Esophagus muscularis mucosa (tissue), 4 donors: ENCODE measurements at places on chromosomes 12 and 14.

DNA sequence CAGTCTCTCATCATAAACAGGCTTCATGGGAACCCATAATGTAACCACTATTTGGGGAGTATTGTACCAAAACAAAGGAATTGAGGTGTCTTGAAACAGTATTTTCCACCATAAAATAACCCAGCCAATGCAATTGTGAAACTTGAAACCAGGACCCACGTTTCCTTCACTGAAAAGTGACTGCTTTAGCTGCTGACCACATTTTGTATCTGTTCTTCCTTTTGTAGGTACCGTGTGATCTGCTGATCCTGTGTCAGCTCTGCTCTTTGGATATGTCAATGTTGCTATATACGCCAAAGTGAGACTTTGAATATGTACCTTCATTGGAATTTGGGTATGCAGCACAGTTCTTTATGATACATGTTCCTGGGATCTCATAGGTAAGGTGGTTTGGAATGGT lies 95.1 kb upstream of the CNTN1 start:
- no peak for DNase-seq

DNA sequence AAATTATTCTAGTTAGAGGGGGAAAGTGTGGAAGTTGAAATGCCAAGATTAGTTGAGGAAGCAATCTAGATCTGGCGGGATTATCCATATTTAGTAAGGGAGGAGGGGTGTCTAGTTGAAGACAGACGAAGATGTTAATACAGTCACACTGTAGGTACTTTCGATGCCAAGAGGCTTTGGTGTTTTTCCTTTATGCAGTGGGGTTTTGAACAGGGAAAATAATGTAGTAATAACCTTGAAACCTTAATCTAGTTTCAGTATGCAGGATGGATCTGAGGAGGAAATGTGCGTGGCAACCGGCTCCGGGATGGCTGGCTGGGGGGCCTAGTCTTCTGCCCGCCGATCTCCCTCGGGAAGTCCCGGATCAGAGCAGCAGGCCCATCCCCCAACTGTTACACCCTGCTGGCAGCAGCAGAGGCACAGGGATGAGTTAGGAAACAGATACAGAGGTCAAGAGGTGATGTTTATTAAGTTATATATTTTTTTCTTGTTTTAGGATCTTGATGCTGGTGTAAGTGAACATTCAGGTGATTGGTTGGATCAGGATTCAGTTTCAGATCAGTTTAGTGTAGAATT lies 27.4 kb downstream of the MDM2 start:
- DNase-seq, result no peak

DNA sequence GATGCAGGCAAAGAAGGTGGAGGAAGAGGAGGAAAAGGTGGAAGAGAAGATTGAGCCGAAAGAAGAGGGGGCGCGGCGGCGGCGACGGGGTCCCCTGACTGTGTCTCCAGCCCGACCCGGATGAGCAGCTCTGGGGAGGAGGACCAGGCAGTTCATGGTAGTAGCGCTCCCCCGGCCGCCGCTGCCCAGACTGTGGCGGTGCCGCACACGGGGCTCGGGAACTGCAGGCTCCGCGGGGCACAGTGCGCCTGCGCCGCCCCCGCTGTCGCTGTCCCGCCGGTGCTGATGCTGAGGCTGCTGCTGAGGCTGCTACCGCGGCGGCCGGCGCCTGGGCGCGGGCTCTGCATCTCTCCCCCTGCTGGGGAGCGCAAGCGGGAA lies at the start of gene KCNH5:
Gene KCNH5 (minus strand): TSS at position 225 of the 378 bp plus-strand sequence. CDS start 272 bp downstream, outside the sequence.
- DNase-seq, result no peak

DNA sequence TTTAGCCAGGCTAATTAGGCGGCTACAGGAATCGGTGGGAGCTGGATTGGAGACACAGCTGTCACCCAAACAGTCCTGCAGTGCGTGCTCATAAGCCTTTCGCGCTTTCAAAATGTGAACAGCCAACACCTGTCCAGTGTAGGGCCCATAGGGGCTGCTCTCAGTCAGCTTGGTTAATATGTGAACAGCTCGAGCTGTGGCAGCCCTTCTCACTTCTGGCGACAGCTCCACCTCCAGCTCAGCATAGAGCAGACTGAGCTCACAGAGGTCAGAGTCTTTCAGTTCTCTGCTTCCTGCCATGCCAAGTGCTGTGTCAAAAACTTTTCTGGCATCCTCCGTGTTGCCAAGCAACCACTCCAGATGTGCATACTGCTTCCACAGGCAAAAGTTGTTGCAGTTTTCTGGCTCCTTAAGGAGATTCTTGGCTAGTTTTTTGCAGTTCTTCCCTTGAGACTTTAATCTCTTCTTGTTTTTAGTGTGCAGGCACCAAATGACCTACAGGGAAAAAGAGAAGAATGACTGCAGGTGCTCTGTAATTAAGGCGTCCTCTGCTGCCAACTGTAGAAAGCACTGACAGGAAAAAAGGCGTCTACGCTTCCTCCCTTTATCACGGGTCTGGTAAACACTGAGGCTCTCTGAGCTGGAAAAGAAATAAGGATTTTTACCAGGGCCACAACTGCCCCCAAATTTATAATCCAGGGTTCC lies 32.5 kb downstream of the PSMC1 start:
- DNase-seq, result no peak

GRCh38 chr12:40194846-40195245 lies 30.0 kb upstream of the LRRK2 start:
- DNase-seq, result no peak

DNA sequence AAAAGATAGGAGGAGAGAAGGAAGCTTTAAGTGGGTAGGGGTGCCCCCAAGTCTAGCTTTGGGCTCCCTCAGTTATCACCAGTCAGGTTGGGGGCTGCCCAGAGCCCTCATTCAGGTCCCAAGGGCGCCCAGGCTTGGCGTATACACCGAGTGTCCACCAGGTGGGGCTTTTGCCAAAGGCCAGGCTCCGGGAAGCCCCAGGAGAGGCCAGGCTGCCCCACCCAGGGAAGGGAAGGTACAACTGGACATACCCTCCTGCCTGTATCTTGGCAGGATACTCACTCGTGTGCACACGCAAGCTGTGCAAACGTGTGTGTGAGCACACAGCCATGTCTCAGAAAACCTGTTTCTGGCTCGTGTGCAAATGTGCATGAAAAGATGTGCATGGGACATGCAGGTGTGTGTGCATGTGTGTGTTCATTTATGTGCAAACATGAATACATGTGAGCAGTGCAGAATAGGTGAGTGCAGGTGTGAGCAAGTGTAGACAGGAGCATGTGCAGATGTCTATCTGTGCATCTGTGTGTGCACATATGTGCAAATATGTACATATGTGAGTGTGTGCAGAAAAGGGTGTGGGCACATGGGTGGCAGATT lies 103.9 kb upstream of the MYL2 start:
- DNase-seq, result no peak

DNA sequence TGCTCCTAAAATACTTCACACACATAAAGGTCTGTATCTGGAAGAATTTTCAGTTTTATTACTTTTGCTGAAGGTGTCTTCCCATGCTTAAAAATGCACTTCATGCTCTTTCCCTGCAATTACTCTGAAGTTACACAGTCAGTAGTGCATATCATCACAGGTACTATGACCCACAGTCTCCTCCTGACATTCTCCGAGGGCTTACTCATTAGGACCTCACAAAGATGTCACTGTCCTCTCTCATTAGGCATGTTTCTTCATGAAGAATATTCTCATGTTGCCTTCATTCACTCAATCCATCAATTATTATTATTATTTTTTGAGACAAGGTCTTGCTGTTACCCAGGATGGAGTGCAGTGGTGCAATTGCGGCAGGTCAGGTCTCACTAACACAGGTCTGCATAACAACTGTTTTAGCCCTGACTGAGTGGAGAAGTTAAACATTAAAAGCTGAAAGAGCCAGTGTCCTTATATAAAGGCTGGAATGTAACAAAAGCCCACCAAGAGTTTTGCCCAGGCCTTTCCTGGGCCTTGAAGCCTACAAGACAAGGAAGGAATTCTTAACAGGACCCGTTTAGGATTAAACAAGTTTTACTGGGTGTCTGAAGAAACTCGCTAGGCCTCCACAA lies 119.5 kb upstream of the WSCD2 start:
- peak; percentile 45 for DNase-seq

DNA sequence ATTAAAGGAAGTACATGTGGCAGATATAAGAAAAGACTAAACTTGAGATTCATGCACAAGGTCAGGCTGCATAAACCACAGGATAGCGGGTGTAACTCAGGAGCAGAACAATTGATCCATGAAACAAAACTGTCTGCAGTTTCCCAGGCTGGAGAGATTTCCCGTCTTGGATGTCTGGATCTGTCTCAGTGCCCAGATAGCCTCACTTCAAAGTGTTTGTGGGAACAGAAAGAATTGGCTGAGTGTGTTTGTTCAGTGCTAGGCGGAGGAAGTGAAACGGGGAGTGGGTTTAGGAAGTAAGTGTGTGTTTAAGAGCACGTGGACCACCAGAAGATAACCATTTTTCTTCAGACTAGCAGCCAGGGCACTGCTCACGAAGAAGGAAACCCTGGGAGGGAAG lies 1.4 kb upstream of the RNASE10 start:
- DNase-seq, result no peak

- DNase-seq, result no peak
Measured at GRCh38 chr12:125989696-125990095, 924.5 kb downstream of the AACS start.

DNA sequence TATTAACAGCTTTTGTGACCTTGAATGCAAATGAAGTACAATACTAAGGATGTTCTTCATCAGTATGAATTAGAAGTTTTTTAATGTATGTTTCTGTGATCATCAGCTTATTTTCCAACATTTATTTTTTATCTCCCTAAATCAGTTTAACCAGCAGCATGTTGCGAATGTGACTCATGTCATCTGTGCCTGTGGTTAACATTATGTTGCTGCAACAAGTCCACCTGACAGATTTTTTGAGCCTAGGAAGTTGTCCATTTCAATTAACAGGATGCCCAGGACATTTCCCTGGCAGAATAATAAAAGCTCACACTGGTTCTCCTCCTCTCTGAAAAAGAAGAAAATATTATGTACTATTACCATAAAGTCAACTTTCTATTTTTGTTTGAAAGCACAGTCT lies 155.5 kb downstream of the SYT1 start:
- no peak for DNase-seq

GRCh38 chr12:84172823-84173424 lies 739.7 kb downstream of the SLC6A15 start:
- no peak for DNase-seq

GRCh38 chr14:74571441-74571841 lies 40.6 kb downstream of the LTBP2 start:
- no peak for DNase-seq

- no peak for DNase-seq
Measured at GRCh38 chr12:121958541-121959240, 40.3 kb downstream of the CFAP251 start.

DNA sequence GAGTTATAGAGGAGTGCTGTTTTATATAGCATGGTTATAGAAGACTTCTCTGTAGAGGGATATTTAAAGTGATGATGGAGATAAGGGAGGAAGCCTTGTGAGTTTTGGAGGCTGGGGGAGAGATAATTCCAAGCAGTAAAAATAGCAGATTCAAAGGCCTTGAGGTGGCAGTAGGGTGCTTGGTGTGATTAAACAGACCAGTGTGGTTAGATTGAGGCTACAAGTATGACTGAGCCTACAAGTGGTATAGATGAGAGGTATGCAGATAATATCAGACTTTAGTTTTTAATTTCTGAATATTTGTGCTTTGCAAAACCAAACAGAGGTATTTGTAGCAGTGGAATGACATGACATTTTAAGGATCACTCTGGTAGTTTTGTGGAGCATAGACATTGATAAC lies 20.3 kb downstream of the FANCM start:
- DNase-seq, result no peak

- DNase-seq, result no peak
Measured at GRCh38 chr14:92323011-92323915, at the start of gene SLC24A4. Gene SLC24A4, plus strand, starts transcription at chr14:92323165. Its CDS starts 666 bp downstream, at chr14:92323831.

DNA sequence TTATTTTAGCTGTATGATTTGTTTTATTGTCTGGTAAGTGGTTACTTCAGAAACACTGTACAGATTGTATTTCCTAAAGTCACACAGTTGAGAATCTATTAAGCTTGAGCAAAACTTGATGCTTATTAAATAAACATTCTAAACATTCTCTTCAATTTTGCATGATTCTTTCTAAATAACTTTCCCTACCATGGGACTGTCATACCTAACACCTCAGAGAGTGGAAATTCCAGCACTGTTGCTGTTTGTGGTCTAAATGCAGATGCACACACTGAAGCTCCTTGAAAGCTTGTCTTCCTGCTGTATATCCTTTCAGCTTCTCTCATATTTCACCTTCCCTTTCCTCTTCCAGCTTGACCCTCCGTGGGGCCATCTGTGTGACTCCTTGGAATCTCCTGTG lies 392.0 kb downstream of the LRIG3 start:
- DNase-seq, result no peak

DNA sequence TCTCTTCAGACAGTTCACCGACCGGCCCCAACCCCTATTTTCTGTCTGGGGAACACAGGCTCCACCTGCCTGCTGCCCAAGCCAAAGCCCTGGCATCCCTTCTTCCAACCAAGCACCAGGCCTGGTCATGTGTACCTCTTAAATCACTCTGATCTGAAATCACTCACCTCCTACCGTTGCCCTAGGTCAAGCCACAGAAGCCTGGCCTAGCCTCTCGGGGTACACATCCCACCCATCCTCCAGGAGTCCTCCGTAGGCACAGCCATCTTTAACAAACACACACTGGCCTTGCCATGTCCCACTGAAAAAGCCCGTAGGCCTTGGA lies 81.8 kb downstream of the IRF2BPL start:
- no peak for DNase-seq

- DNase-seq, result no peak
Measured at GRCh38 chr14:32023540-32023939, 53.6 kb upstream of the ARHGAP5 start.

DNA sequence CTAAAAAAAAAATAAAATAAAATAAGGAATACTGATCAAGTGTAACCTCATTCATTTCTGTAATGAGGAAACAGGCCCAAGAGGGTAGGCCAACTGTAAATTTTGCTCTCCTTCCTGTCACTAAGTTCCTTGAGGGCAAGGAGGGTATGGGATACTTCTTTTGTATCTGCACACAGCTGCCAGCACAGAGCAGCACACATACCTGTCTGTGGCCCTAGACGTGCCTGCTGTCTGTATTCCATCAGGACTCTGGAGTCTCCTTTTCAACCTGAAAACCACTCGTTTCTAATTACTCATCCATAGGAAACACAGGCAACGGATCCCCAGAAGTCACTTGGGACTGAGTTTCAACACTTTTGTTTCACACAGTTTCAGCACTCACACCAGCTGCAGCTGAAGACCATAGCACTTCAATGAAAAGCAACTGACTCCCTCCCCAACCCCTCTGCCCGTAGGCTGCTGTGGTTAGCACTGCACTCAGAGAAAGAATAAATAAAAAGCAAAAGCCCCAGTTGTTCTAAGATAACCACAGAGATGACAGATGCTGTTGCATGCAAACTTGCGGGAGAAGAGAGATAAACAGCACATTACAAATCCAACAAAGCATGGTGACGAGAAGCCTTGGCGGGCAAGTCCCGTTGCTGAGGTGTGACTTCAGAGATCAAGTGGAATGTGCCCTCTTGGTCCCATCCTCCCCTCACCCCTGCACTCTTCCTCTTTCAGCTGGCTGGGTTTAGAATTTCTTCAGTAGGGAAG lies 24.9 kb downstream of the CRACR2A start:
- DNase-seq, result no peak

DNA sequence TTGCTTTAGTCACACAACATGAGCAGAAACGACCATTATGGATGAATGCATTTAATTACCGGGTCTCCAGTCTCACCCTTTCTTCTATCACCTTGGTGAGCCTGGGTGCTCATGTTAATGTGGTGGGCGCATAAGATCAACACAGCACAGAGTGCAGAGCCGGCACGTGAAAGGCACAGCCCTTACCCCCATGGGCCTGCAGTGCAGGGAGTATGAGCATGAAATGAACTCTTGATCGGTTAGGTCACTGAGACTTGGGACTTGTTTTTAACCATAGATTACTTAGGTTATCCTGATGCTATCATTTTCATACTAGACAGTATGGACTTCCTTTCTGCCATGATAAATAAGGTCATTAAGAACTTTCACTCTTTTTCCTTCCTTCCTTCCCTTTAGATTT lies 156.8 kb downstream of the CRADD start:
- DNase-seq, result peak; percentile 75
